Kidney (tissue), 22 donors: ENCODE measurements at places on chromosomes 12 and 14. TPM values are rescaled to one million over a fixed set of nuclear protein-coding genes. Genes with fewer than 3 reads are reported as not detected.

GRCh38 chr14:102994689-102995088 lies 62.7 kb downstream of the CDC42BPB start:
- H3K27ac ChIP-seq, result no peak overlapping the region
- no peak for DNase-seq
- H3K27me3 ChIP-seq, result no peaks in the 10 kb centered on the region
- no peak overlapping the region for H3K4me3 ChIP-seq
- peaks cover 6% of the 10 kb centered on the region for H3K36me3 ChIP-seq

DNA sequence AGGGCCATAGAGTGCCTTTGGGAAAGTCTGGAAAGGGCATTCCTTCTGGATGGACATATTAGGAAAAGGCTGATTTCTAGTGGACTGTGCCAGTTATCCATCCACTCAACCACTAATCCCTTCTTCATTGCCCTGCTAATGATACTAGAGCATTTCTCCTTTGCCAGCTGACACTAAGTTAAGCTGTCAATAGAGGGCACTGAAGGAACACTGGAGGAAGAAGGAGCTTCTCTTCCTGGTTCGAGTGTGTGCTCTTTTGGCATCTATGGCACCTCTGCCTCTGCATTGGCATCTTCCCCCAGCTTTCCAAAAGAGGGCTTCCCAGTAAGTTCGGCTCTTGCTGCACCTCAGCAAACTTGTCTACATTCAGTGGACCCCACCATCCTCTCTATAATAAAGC lies 165.4 kb downstream of the DERA start:
- no peaks in the 10 kb centered on the region for H3K27me3 ChIP-seq
- H3K4me1 ChIP-seq, result no peaks in the 10 kb centered on the region
- H3K36me3 ChIP-seq, result no peaks in the 10 kb centered on the region
- no peak overlapping the region for H3K4me3 ChIP-seq
- no peak for DNase-seq
- no peak overlapping the region for H3K27ac ChIP-seq

- no peaks in the 10 kb centered on the region for H3K36me3 ChIP-seq
- no peaks in the 10 kb centered on the region for H3K4me1 ChIP-seq
- H3K27me3 ChIP-seq, result no peaks in the 10 kb centered on the region
- no peak overlapping the region for H3K4me3 ChIP-seq
Observed at GRCh38 chr14:68147303-68147702, 327.7 kb downstream of the RAD51B start.

DNA sequence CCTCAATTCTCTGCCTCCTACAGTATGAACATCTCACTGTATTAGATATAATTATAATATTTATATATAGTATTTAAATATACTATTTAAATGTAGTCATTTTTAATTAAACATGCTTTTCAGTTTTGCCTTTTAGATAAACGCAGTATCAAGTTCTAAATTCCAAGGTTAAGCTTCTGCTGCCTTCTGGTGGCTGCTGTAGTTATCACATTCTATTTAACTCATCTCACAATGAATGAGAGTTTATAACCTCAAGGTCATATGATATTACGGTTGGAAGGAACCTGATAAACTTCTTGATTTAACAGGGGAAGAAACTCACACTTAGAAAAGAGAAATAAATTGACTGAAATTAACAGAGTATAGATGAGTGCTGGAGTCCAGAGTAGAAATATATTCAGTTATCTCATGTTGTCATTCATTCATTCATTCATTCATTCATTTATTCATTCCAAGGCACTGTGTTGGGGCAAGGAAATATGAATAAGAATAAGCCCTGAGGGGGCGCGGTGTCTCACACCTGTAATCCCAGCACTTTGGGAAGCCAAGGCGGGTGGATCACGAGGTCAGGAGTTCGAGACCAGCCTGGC lies 31.9 kb downstream of the GUCY2C start:
- no peak overlapping the region for H3K27ac ChIP-seq
- no peaks in the 10 kb centered on the region for H3K36me3 ChIP-seq
- no peaks in the 10 kb centered on the region for H3K27me3 ChIP-seq
- H3K4me3 ChIP-seq, result no peak overlapping the region
- no peaks in the 10 kb centered on the region for H3K4me1 ChIP-seq

GRCh38 chr14:69711477-69711876 lies 55.5 kb upstream of the SRSF5 start:
- H3K27me3 ChIP-seq, result no peaks in the 10 kb centered on the region
- no peak overlapping the region for H3K4me3 ChIP-seq
- no peak for DNase-seq

DNA sequence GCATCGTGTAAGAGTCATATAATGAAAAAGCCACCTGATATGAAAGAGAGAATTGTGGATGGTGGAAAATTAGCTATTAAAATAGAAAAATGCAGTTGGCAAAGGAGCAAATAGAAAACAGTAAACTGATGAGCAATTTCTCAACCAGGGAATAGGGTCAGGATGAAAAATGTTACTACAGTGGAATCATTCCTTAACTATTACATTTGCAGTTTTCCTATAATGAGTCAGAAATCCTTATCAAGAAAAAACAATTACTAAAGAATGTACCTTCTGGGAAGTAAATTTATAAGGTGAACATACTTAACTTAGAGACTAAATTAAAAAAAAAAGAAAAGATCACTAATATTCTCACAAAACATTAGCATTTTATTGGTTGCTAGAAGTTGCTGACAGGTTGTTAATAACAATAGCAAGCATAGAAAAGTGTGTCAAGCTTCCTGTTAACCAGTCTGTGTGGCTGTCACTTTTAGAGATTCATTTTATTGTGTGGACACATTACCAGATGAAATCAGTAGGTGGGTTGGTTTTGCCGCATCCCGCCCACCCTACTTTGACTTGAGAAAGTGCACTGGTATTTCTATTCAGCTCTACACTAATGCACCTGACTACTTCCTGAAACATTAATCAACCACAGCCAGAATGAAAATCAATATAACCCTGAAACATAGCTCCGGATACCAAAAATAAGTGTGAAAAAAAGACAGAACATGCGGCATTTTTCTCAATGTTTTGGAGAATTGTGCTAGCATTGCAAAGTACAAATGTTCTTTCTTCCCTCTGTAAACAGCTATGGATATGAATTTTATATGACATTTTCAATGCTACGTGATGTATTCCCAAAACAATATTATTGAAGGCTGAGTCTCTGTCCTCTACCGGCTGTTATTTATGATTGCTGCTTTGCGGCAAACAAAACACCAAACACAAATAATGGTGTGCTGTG lies 576.7 kb downstream of the SLC16A7 start:
- no peak for DNase-seq
- no peak overlapping the region for H3K27ac ChIP-seq
- H3K27me3 ChIP-seq, result no peaks in the 10 kb centered on the region
- no peaks in the 10 kb centered on the region for H3K36me3 ChIP-seq
- H3K4me1 ChIP-seq, result no peaks in the 10 kb centered on the region

Gene TMEM52B
- 25.7 TPM for total RNA-seq

Gene GUCY2C
- total RNA-seq, result not detected
